Psoas muscle (tissue), 8 donors: ENCODE measurements at places on chromosomes 13 and 19.

DNA sequence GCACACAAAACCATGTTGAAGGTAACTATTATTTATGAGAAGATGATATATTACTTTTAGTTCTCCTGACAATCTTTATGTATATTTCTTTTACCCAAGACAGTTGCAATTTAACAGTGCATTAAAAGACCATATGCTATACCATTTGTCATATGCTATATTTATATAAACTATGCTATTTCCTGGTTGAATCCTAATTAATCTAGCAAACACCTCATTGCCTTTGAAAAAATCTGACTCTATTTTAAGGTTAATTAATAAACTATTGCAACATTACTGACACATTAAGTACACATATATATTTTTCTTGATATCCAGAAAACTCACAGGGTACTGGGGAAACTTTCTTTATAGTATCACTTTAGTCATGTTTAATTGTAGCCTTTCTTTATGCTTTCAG, 649.4 kb upstream of the PCDH20 start:
- H3K27ac ChIP-seq = no peak overlapping the region
- no peaks in the 10 kb centered on the region for H3K36me3 ChIP-seq
- no peak overlapping the region for H3K4me3 ChIP-seq
- no peaks in the 10 kb centered on the region for H3K4me1 ChIP-seq
- H3K27me3 ChIP-seq = no peaks in the 10 kb centered on the region

DNA sequence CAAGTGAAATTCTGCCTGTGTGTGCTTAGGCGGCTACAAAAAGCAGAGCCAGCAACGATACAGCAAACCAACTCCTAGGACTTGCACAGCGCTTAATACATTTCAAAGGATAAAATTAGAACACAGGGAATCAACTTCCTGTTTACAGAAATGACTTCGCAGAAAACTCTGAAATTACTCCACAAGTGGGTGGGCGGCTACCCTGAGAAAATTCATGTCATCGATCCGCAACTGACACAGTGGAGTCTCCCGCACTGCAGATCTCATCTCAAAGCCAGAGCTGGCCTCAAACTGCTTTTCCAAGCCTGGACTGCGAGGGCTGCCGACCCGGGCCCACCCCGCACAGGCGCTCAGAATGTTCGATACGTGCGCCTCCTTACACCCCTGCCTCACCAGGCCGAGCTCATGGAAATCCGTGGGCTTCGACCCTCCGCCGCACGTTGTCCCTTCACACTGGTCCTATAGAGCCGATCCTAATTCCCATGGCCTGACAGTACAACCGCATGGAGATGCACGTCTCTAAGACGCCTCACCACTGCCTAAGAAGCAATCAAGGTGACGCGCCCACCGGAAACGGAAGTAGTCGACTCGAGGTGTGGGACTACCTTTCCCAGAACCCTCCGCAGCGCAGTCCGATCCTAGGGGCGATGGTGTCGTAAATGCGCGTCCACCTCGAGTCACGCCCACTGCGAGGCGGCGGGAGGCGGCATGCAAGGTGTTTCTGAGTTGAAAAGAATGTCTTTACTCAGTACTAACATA, at the start of gene ZNF229:
ZNF229 (minus strand) TSS at position 557 of the 759 bp plus-strand sequence. CDS start 5,625 bp downstream, outside the sequence.
- H3K27ac ChIP-seq = peak within 1 kb of the TSS; percentile 64
- peaks cover 5% of the 10 kb centered on the region for H3K36me3 ChIP-seq
- H3K27me3 ChIP-seq = no peaks in the 10 kb centered on the region
- peak; percentile 85 for DNase-seq

GRCh38 chr19:10763828-10764339, 46.0 kb downstream of the DNM2 start:
- H3K4me1 ChIP-seq = peaks cover 43% of the 10 kb centered on the region
- DNase-seq = no peak
- H3K36me3 ChIP-seq = no peaks in the 10 kb centered on the region
- no peak overlapping the region for H3K27ac ChIP-seq
- no peaks in the 10 kb centered on the region for H3K27me3 ChIP-seq

DNA sequence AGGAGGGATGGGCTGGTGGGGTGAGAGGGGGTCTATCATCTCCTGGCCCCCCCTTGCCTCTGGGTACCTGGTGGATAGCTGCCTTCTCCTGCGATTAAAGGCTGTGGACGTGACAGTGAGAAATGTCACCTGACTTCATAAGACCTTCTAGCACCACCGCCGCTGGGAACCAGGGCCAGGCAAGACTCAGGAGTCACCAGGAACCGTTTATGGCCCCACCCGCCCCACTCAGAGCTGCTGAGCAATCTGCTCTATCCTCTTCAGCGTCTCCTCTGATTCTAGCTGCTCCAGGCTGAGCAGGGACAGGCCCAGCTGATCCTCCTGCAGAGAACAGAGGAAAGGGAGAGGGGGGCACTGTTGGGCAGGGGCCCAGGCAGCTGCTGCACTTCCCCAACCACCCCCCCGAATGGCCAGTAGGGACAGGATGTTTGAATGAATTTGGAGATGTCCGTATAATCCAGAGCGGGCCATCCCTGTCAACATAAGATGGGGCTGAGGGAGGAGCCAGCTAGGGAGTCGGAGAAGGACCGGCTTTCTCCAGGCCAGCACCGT, 10.9 kb downstream of the KLC3 start:
- no peaks in the 10 kb centered on the region for H3K4me1 ChIP-seq
- H3K36me3 ChIP-seq = peaks cover 45% of the 10 kb centered on the region
- no peak overlapping the region for H3K4me3 ChIP-seq
- no peak for DNase-seq
- no peaks in the 10 kb centered on the region for H3K27me3 ChIP-seq

- no peak for DNase-seq
- H3K36me3 ChIP-seq = no peaks in the 10 kb centered on the region
- peaks cover 48% of the 10 kb centered on the region for H3K4me1 ChIP-seq
- H3K27me3 ChIP-seq = no peaks in the 10 kb centered on the region
Measured at GRCh38 chr13:43388282-43389034, 365.1 kb downstream of the DNAJC15 start.

- no peak overlapping the region for H3K27ac ChIP-seq
- H3K36me3 ChIP-seq = no peaks in the 10 kb centered on the region
- no peak overlapping the region for H3K4me3 ChIP-seq
Measured at GRCh38 chr13:104106705-104107393, 1040.6 kb upstream of the SLC10A2 start.

DNA sequence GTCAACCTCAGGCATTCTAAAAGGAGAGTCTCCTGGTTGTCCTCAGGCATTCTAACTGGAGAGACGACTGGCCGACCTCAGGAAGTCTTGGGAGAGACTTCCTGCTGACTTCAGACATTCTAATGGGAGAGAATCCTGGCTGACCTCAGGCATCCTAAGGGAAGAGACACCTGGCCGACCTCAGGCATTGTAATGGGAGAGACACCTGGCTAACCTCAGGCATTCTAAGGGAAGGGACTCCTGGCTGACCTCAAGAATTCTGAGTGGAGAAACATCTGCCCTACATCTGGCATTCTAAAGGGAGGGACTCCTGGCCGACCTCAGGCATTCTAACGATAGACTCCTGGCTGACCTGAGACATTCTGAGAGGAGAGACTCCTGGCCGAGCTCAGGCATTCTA, 1353.3 kb downstream of the UQCRFS1 start:
- H3K36me3 ChIP-seq = no peaks in the 10 kb centered on the region
- no peak overlapping the region for H3K4me3 ChIP-seq
- H3K27me3 ChIP-seq = no peaks in the 10 kb centered on the region

- H3K27me3 ChIP-seq = no peaks in the 10 kb centered on the region
- DNase-seq = no peak
- H3K36me3 ChIP-seq = no peaks in the 10 kb centered on the region
- H3K27ac ChIP-seq = peak overlapping the region; percentile 72
- peak overlapping the region; percentile 22 for H3K4me3 ChIP-seq
Measured at GRCh38 chr19:47158879-47159503, 28.4 kb downstream of the SAE1 start.

GRCh38 chr13:74907788-74908187, 574.2 kb downstream of the TBC1D4 start:
- H3K36me3 ChIP-seq = no peaks in the 10 kb centered on the region
- no peak overlapping the region for H3K27ac ChIP-seq
- no peak for DNase-seq
- no peaks in the 10 kb centered on the region for H3K4me1 ChIP-seq

DNA sequence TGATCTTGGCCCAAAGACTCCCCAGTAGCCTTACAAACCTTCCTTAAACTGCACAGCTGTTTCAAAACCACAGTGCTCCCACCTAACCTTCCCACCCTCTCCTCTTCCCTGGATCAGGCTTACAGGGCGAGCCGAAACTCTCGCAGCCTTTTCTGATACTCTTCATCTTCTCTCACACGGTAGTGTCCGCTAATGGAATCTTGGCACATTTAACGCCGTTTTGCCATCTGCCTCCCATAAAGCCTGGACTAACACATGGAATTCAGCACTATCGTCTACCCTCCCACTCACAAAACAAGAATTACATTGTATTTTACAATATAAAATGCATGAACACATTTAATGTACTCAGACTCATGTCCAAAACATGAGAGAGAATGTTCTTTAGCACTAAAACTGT, 135.9 kb downstream of the RAP2A start:
- no peak overlapping the region for H3K27ac ChIP-seq
- H3K27me3 ChIP-seq = no peaks in the 10 kb centered on the region
- no peak overlapping the region for H3K4me3 ChIP-seq
- DNase-seq = no peak
- no peaks in the 10 kb centered on the region for H3K4me1 ChIP-seq

- no peak overlapping the region for H3K4me3 ChIP-seq
- H3K27ac ChIP-seq = no peak overlapping the region
- H3K27me3 ChIP-seq = no peaks in the 10 kb centered on the region
- DNase-seq = no peak
Measured at GRCh38 chr13:103157016-103157415, 90.8 kb upstream of the SLC10A2 start.

GRCh38 chr19:40387155-40387554, 2.8 kb downstream of the HIPK4 start:
- H3K27ac ChIP-seq = no peak overlapping the region
- H3K27me3 ChIP-seq = no peaks in the 10 kb centered on the region
- DNase-seq = no peak
- H3K4me1 ChIP-seq = no peaks in the 10 kb centered on the region

DNA sequence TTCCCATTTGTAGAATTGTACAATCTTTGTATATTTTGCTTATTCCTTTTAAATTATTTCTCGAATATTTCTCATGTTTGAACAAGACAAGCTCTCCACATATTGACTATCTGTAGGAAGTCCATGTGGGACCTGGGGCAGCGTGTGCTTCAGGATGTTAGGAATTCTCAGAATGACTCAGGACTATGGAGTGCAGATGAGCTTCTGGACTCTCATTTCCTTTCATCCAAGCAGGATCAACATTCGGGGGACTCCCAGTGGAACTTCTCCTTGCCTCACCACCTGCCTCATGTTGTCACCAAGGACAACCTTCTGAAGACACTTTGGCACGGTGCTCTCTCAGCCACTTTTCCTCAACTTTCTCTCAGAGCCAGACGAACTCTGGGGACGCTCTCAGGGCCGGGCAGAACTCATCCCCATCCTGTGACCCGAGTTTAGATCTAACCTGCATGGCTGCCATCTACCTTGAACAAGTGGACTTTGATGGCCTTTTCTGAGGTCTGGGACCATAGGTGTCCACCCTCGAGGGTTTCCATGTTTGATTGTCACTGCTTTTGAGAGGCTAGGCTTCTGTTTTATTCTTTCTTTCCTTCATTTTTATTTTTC, 441.7 kb downstream of the IRS2 start:
- no peak for DNase-seq
- no peak overlapping the region for H3K27ac ChIP-seq
- H3K4me3 ChIP-seq = no peak overlapping the region

- no peak overlapping the region for H3K27ac ChIP-seq
- DNase-seq = no peak
- no peak overlapping the region for H3K4me3 ChIP-seq
- H3K4me1 ChIP-seq = peaks cover 65% of the 10 kb centered on the region
- no peaks in the 10 kb centered on the region for H3K36me3 ChIP-seq
Measured at GRCh38 chr13:41056826-41057711, 4.2 kb upstream of the WBP4 start.

DNA sequence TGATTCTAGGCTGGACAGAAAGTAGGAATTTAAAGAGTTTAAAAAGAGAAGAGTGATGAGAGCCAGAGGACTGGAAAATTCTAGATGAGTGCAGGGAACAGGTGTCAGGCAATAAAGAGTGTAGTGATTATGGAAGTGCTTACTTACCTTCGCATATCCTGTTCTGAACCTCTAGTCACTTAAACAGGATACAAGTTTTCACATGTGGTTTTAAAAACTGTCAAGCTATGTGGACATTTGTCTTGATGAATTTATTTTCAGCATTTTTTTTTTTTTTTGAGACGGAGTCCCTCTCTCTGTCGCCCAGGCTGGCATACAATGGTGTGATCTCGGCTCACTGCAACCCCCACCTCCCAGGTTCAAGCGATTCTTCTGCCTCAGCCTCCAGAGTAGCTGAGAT, 34.3 kb upstream of the IL17D start:
- H3K36me3 ChIP-seq = peaks cover 37% of the 10 kb centered on the region
- no peaks in the 10 kb centered on the region for H3K4me1 ChIP-seq
- H3K27me3 ChIP-seq = no peaks in the 10 kb centered on the region
- DNase-seq = no peak

- H3K27ac ChIP-seq = peak overlapping the region; percentile 11
- H3K36me3 ChIP-seq = no peaks in the 10 kb centered on the region
- no peak for DNase-seq
- H3K27me3 ChIP-seq = no peaks in the 10 kb centered on the region
- peaks cover 22% of the 10 kb centered on the region for H3K4me1 ChIP-seq
Measured at GRCh38 chr13:33355201-33355895, 69.8 kb upstream of the STARD13 start.

GRCh38 chr13:27446986-27447583, 3.3 kb downstream of the MTIF3 start:
- H3K36me3 ChIP-seq = peaks cover 20% of the 10 kb centered on the region
- H3K27ac ChIP-seq = peak overlapping the region; percentile 99
- peaks cover 38% of the 10 kb centered on the region for H3K4me1 ChIP-seq
- H3K27me3 ChIP-seq = no peaks in the 10 kb centered on the region
- DNase-seq = no peak

GRCh38 chr19:57813919-57814504, 701 bp downstream of the ZNF552 start:
- H3K27ac ChIP-seq = peak overlapping the region; percentile 82
- peaks cover 19% of the 10 kb centered on the region for H3K4me1 ChIP-seq
- H3K36me3 ChIP-seq = no peaks in the 10 kb centered on the region
- H3K27me3 ChIP-seq = no peaks in the 10 kb centered on the region

GRCh38 chr13:51191743-51192142, 30.5 kb upstream of the FAM124A start:
- H3K4me1 ChIP-seq = no peaks in the 10 kb centered on the region
- H3K27me3 ChIP-seq = no peaks in the 10 kb centered on the region
- no peak for DNase-seq
- H3K4me3 ChIP-seq = no peak overlapping the region
- H3K36me3 ChIP-seq = no peaks in the 10 kb centered on the region

DNA sequence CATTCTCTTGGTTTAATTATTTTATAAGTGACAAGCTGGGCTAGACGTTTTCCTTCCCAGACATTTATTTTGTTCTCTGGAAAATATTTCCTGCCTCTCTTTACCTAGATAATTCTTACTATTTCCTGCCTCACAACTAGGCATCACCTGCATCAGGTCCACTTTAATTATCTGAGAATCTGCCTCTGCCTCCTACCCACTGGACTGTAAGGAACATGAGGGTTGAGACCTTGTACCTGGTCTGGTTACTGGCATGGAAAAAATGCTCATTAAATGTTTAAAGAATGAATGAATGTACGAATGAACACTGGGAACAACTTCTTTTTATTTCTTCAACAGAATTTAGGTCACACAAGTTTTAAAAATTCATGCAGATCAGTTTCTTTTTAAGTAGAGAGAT, 13.4 kb upstream of the METTL21C start:
- no peak overlapping the region for H3K27ac ChIP-seq
- H3K27me3 ChIP-seq = no peaks in the 10 kb centered on the region
- peaks cover 39% of the 10 kb centered on the region for H3K4me1 ChIP-seq
- DNase-seq = no peak

- peak; percentile 25 for DNase-seq
- no peaks in the 10 kb centered on the region for H3K4me1 ChIP-seq
- no peak overlapping the region for H3K4me3 ChIP-seq
- H3K36me3 ChIP-seq = peaks cover 4% of the 10 kb centered on the region
Measured at GRCh38 chr19:15113245-15114152, 6.3 kb downstream of the SYDE1 start.
